ENCODE measurements at places on chromosomes 3 and 15. TPM values are rescaled to one million over a fixed set of nuclear protein-coding genes. Genes with fewer than 3 reads are reported as not detected.

The FHIT gene
- 7.4 TPM for polyA plus RNA-seq

The CD80 gene
- polyA plus RNA-seq = 0.91 TPM

The DNAJC17 gene
- polyA plus RNA-seq = 35.3 TPM

The CCDC54 gene
- polyA plus RNA-seq = 0.14 TPM

The GOLGA8H gene
- not detected for polyA plus RNA-seq

The CD200R1 gene
- 14.3 TPM for polyA plus RNA-seq

The CDHR4 gene
- polyA plus RNA-seq = not detected

The GOLGA6L10 gene
- polyA plus RNA-seq = 0.16 TPM

The P4HTM gene
- 35.0 TPM for polyA plus RNA-seq

The MED12L gene
- 0.02 TPM for polyA plus RNA-seq

The MESP2 gene
- polyA plus RNA-seq = not detected

The ATP2C1 gene
- 15.0 TPM for polyA plus RNA-seq

The SLC12A8 gene
- not detected for polyA plus RNA-seq

The NMB gene
- polyA plus RNA-seq = 3.9 TPM

The C2CD4A gene
- not detected for polyA plus RNA-seq

The ZBTB20 gene
- 25.6 TPM for polyA plus RNA-seq

The THSD4 gene
- not detected for polyA plus RNA-seq

The AMIGO3 gene
- polyA plus RNA-seq = 1.5 TPM

The GABRR3 gene
- not detected for polyA plus RNA-seq

The ALDH1A2 gene
- not detected for polyA plus RNA-seq

The CADM2 gene
- polyA plus RNA-seq = not detected

The STRIT1 gene
- polyA plus RNA-seq = not detected

The TRIM42 gene
- polyA plus RNA-seq = not detected

The MAPKAPK3 gene
- 57.0 TPM for polyA plus RNA-seq
